ENCODE measurements at places on chromosomes 12 and 14. TPM values are rescaled to one million over a fixed set of nuclear protein-coding genes. Genes with fewer than 3 reads are reported as not detected.

ALDH1L2 gene
- 0.19 TPM for total RNA-seq

- no peak for DNase-seq
Observed at GRCh38 chr14:96486705-96487104, 15.5 kb upstream of the PAPOLA start.

CIROP gene
- total RNA-seq = not detected

DNA sequence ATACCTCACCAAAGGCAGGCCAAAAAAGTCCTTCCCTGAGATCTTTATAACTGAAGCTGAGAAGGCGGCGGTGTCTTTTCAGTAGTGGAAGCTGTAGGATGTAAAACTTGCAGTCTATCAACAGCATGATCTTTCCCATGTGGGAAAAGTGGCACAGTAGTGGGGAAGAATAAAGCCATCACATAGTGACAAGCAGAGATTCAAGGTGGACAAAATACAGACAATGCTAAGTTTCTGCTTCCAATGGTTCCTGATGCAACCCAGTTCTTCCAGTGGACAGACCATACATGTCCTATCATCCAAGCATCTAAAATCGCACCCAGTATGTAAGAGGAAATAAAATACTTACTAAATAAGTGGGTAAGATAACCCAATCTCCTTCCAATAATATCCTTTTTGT, 4.1 kb downstream of the RPS6KA5 start:
- no peak for DNase-seq

PLBD1 gene
- 3.8 TPM for total RNA-seq

COX8C gene
- not detected for total RNA-seq

DNA sequence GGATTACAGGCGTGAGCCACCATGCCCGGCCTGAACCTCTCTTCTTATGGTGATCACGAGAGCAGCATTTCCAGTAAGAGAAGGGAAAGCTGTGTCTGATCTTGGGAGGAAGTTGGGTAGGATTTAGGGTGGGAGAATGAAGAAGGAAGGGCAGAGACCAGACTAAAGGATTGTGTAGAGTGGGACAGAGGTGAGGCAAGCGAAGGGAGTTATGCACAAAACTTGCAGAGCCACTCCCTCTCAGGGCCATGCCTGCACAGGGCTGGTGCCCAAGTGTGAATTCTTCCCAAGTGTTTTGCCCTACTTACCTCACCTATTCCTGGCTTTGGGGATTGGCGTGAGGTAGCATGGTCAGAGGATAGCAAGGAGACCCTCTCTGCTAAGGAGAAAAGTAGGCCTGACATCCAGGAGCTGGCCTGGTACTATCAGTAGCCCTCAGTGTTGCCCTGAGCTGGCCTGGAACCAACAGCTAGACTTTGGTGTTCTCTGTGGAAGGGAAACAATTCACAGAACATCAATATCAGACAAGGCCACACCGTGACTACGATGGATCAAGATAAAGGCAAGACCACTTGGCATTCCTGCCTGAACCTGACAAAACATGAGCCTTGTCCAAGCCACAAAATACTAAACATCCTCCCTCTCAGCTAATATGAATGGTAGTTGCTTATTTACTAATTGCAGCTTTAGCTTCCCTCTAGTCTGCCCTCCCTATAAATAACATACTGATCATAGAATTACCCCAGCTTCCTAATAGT, 201.0 kb upstream of the AMIGO2 start:
- DNase-seq = no peak

DNA sequence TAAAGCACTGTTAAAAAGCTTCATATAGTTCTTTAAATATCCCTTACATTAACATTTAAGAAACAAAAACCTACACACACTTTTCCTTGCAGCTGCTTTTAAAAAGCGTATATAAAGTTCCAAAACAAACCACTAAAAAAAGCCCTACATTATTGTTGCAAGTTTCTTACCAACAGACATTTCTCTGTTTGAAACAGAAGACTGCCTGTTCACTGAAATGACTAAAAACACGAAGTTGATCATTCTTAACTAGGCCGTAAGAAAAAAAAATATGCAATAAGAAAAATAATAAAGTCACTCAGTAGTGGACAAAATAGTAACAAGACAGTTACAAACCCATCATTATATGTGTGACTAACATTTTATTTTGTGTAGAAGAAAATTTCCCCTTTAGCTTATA, 37.3 kb downstream of the KIF21A start:
- no peak for DNase-seq

All from liver (tissue), 10 donors.